ENCODE measurements at places on chromosomes 12 and 14.

GRCh38 chr12:128534906-128535305 is 267.9 kb downstream of the TMEM132C start:
- DNase-seq: no peak

DNA sequence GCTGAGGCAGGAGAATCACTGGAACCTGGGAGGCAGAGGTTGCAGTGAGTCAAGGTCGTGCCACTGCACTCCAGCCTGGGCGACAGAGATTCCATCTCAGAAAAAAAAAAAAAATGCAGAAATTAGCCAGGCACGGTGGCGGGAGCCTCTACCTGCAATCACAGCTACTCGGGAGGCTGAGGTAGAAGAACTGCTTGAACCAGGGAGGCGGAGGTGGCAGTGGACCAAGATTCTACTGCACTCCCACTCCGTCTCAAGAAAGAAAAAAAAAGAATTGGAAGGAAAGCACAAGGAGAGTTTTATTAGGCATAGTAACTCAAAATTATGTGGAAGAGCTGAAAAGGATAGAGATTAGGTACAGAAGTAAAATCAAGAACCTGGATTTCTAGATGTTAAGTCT is 20.8 kb upstream of the AMHR2 start:
- DNase-seq: no peak

DNA sequence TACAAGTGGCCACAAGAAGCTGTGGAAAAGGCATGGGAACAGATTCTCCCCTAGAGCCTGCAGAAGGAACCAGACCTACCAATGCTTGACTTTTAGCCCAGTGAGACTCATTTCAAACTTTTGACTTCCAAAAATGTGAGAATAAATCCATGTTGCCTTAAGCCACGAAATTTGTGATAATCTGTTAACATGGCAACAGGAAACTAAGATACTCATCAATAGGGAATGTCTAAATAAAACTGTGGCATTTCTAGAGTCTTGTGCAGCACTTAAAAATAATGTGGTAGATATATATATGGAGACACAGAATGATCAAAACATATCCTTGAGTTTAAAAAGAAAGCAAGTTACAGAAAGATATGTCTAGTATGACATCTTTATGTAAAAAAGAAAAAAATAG is 12.0 kb downstream of the HECTD4 start:
- DNase-seq: no peak

DNA sequence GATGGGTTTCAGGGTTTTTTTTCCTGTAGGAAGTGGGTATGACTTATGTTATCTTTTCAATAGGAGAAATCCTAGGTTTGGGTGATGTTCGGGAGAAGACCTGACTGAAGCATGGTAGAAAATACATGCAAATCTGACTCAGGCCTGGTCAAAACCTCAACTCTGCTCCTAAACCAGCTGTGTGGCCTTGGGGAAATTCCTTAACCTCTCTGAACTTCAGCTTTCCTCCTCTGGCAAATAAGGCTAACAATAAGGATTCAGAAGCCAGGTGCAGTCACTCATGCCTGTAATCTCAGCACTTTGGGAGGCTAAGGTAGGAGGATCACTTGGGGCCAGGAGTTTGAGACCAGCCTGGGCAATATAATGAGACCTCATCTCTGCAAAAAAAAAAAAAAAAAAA is 148.5 kb downstream of the PHETA1 start:
- DNase-seq: no peak

DNA sequence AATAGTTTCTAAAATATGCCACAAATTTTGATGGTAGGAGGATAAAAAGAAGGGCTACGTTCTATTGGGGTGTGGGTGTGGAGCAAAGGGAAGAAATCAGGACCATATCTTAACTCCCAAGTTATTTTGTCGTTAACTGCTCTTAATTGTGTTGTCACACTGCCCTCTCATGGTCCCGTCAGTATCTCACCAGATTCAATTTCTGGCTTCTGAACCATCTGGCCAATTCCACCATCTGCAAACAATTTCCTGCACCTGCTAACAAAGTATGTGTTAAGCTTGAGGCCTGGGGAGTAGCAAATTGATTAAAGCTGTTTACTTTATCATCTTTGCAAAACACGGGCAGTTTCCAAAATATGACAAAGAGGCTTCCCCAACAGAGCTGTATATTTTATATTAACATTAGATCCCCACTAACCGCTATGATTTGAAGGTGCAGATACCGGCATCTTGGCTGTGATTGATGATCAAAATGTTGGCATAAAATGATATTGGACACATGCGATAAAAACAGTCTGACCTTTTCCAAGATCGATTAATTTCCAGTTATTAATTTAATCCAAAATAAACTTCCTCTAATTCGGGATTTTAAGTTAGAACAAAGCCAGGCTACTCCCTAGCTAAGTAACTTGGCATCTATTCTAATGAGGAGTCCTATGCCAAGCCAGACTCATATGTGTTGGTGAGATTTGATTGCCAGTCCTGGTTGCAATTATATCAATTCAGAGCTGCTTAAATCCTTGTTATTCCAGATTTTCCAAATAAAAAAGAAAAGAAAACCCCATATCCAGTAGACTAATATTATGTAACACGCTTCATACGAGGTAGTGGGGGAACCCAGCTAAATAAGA is 6.9 kb upstream of the DNM1L start:
- DNase-seq: no peak

DNA sequence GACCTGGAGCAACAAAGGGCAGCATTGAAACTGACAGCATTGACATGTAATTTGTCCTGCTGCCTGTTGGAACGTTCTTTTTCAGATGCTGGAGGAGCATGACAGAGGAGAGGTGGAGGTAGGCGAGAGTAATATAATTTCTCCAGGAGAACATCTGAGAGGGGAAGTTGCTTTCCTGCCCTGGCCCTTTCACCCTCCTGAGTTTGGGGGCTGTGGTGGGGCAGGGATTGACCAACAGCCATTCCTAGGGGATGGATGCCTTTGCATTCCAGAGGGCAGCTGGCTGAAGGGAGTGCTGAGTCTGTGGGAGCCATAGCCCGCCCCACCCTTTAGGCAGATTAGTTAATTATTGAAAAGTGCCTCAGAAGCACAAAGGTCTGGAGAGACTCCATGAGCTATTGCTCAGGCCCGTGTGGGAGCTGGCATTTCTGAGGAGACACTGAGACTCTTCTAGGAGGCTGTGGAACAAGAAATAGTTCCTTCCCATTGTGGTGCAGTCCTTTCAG is 73.5 kb downstream of the ARF6 start:
- no peak for DNase-seq

DNA sequence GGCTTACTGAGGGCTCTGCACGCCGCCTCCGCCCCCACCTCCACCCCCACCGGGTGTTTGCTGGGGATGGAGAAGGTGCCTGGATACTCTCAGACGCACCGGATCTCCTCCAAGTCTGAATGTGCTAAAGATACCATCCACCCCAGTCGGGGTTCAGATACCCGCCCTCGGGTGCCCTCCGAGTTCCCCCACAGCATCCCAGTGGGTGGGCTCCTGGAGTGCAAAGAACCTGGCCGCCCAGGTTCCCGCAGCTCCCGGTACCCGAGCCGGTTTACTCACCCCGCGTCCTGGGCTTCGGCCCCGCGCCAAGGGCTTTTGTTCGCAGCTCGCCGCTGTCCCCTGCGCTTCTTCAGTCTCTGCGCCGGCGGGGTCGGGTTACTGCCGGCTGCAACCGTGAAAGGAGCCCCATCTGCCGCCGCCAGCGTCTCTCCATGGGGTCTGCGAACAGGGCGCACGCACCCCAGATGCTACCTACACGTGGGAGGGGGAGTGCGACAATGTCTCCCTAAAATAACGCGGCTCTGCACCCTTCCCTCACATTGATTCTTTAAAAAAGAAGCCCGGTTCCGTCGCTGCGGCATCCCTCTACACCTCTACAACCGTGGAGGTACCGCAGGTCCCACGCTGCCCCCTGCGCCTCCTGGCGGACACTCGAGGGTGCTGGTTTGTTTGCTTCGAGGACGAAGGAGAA is at the start of gene CCDC177:
CCDC177 (minus strand) TSS at position 609 of the 691 bp plus-strand sequence. CDS start 1,249 bp downstream, outside the sequence.
- DNase-seq: peak; percentile 84

DNA sequence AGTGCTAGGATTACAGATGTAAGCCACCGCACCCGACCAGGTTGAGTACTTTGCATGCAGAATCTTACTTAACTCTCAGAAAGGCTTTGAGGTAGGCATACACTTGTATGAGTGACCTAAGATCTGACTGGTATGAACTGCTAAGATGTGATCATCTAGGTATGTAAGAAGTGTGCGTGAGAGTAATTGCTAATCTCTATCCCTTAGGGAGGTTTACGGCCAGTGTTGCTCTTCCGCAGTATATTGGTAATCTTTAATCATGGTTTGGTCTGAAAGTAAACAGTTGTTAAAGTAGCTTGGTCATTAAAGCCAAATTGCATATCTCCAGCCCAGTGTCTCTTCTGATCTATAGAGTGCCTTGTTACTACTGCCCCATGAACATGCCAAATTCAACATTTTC is 7.8 kb downstream of the UNG start:
- no peak for DNase-seq

- peak; percentile 3 for DNase-seq
Observed at GRCh38 chr12:56676851-56677580, 11.1 kb downstream of the PTGES3 start.

GRCh38 chr12:57755454-57756372 is 810 bp downstream of the MARCHF9 start:
- peak; percentile 41 for DNase-seq

- peak; percentile 60 for DNase-seq
Observed at GRCh38 chr12:104790296-104791125, 167.6 kb downstream of the SLC41A2 start.

DNA sequence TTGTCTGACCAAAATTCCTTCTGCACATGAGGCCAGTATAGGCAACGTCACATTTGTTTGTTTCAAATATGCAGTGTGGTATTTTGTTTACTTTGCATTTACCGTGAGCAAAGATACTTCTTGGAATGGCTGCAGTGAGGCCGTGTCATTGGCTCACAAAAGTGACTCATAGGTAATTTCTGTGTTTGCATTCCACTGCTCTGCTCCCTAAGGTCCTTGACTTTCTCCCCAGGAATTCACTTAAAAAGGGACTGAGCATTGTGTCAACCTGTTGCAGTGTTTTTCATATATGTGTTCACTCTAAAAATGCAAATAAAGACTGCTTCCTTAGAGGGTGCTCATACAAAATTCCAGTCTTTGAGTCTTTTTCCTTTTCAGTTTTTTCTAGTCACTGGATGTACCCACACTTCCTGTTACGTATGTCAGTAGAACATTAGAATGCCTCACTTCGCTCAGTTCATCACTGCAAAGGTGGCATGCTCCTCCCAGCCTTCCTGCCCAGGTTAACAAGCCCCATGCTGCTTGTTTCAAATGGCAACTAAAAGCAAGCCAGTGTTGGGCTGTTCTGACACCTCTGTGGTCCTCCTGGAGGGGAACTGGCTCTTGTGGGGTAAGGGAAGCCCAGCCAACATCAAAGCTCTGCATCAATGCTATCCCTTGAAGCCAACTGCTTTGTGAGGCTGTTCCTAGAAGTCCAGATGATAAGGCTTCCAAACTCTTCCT is 9.1 kb downstream of the C12orf76 start:
- no peak for DNase-seq
